ENCODE measurements at places on chromosomes 2 and 18.

- no peaks in the 10 kb centered on the region for H3K4me1 ChIP-seq
- no peak for DNase-seq
- H3K4me3 ChIP-seq = no peak overlapping the region
- no peak overlapping the region for H3K27ac ChIP-seq
- H3K36me3 ChIP-seq = no peaks in the 10 kb centered on the region
Measured at GRCh38 chr2:116809109-116809508, 1005.4 kb upstream of the DDX18 start.

DNA sequence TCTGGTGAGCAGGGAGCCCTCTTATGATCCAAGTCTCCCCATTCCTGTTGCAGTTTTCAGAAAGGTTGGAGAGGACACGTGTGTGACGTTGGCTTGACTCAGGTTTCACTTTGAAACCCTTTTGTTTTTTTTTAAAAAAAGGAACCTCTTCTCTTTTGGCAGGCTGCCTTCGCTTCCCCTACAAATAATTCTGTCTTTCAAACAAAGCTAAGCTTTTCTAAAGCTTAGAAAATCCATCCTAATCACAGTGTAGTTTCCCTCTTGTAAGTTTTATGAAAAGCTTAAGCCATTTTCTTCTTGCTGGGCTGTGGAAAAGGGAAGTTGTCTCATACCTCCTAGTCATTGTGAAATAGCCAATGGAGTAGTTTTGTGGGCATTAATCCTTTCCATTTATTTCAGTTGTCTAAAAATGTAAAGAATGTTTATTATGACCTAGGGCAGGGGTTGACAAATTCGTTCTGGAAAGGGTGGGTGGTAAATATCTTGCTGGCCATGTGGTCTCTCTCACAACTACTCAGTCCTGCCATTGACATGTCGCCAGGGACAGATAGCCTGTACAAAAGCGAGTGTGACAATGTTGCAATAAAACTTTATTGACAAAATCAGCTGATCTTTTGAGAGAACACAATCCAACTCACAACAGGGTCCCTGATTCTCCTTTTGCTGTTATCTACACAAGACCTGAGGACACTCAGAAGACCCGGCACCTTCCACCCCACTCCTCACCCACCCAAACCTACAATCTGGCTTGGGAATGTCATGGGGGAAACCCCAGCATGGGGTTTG, 878.8 kb downstream of the RNF144A start:
- peaks cover 28% of the 10 kb centered on the region for H3K4me1 ChIP-seq
- peak overlapping the region; percentile 29 for H3K4me3 ChIP-seq
- no peaks in the 10 kb centered on the region for H3K36me3 ChIP-seq
- H3K27me3 ChIP-seq = no peaks in the 10 kb centered on the region

GRCh38 chr2:219638217-219638947, 11.0 kb downstream of the SLC4A3 start:
- no peak for DNase-seq
- peaks cover 9% of the 10 kb centered on the region for H3K4me1 ChIP-seq
- H3K4me3 ChIP-seq = no peak overlapping the region
- H3K27me3 ChIP-seq = no peaks in the 10 kb centered on the region
- H3K27ac ChIP-seq = no peak overlapping the region

DNA sequence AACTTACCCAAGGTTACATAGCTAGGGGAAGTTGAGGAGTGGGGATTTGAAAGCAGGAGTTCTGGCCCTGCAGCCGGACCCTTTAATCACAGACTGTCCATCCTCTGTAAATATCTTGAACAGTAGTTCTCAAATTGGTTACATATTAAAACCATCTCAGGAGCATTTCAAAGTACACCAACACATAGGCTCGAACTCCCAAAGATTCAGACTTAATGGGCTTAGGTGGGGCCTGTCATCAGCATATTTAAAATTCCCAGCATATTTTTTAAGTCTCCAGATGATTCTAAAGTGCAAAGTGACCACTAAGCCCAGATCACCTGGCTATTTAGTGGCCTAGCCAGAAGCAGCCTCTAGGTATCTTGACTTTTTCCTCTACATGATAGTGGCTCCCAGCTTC, 192.2 kb downstream of the ZNF385B start:
- no peaks in the 10 kb centered on the region for H3K4me1 ChIP-seq
- DNase-seq = no peak
- no peaks in the 10 kb centered on the region for H3K36me3 ChIP-seq
- no peaks in the 10 kb centered on the region for H3K27me3 ChIP-seq
- no peak overlapping the region for H3K27ac ChIP-seq

DNA sequence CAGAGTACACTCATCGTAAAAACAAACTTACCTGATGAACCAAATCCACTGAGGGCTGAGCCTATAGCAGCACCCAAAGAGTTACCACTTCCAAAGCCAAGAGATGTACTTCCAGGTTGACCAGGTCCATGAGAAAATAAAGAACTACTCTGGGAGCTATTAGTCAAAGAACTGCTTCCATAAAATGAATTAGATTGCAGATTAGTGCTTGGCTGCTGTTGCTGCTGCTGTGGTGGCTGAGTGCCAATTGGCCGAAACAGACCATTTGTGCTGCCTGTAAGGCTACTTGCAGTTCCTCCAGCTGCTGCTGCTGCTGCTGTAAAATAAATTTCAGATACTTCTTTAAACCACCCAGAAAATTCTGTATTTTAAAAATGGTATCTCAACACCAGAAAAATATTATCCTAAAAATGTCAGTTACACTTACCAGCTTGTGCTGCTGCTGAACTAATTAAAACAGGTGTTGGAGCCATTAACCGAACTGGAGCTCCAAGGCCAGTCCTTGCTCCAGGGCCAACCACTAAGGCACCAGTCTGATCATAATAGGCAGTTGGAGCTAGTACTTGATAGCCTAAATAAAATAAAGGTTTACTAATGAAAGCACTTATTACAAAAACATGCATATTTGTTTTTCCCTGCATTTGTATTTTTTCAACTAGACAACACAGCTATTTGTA, 58.1 kb upstream of the SDC1 start:
- DNase-seq = no peak
- H3K27me3 ChIP-seq = no peaks in the 10 kb centered on the region
- peaks cover 84% of the 10 kb centered on the region for H3K36me3 ChIP-seq

DNA sequence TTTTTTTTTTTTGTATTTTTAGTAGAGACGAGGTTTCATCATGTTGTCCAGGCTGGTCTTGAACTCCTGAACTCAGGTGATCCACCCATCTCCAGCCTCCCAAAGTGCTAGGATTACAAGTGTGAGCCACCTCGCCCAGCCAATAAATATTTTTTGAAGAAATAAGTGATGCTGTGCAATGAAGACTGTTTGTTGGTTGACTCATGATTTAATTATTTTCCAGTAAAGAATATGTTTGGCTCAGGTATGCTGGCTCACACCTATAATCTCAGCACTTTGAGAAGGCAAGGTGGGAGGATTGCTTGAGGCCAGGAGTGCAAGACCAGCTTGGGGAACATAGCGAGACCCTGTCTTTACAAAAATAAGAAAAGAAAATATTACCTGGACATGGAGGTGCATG, 41.8 kb upstream of the LPIN2 start:
- H3K4me1 ChIP-seq = peaks cover 19% of the 10 kb centered on the region
- no peaks in the 10 kb centered on the region for H3K27me3 ChIP-seq
- no peak overlapping the region for H3K4me3 ChIP-seq
- no peak overlapping the region for H3K27ac ChIP-seq
- no peaks in the 10 kb centered on the region for H3K36me3 ChIP-seq

GRCh38 chr2:169734169-169734847, 676 bp downstream of the KLHL23 start:
- H3K4me3 ChIP-seq = peak overlapping the region; percentile 60
- H3K4me1 ChIP-seq = peaks cover 13% of the 10 kb centered on the region
- DNase-seq = no peak
- H3K36me3 ChIP-seq = no peaks in the 10 kb centered on the region
- H3K27me3 ChIP-seq = peaks cover 14% of the 10 kb centered on the region

DNA sequence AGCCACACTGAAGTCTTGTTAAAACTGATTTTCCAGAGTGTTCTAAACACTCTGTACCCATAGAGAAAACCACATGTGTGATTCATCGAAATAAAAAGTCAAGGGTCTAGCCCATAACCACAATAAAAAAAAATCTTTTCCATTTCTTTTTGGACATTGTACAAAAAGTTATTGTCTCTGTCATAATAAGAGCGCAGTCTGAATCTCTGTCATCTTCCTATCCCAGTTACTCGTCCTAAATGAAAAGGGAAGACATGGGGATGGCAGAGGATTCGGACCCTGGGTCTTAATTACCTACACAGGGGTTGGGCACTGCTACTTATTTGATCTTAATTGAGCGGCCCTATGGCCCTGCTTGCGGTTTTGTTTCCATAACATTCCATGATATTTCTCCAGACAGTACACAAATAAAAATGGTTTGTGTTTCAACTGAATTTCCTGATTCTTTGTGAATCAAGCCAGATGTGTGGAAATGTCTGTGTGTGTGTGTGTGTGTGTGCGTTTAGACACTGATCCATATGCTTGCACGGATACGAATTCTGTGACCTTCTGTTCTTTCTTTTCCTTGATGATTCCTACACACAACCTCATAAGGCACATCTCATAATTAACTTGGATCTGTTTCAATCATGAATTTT, 133.4 kb upstream of the SPATS2L start:
- no peaks in the 10 kb centered on the region for H3K4me1 ChIP-seq
- H3K36me3 ChIP-seq = no peaks in the 10 kb centered on the region
- no peak overlapping the region for H3K4me3 ChIP-seq
- no peak overlapping the region for H3K27ac ChIP-seq
- H3K27me3 ChIP-seq = no peaks in the 10 kb centered on the region

- no peaks in the 10 kb centered on the region for H3K4me1 ChIP-seq
- no peak overlapping the region for H3K27ac ChIP-seq
- no peak for DNase-seq
- H3K36me3 ChIP-seq = no peaks in the 10 kb centered on the region
- no peak overlapping the region for H3K4me3 ChIP-seq
- H3K27me3 ChIP-seq = peaks cover 78% of the 10 kb centered on the region
Measured at GRCh38 chr2:219525533-219526232, 11.4 kb downstream of the ASIC4 start.

DNA sequence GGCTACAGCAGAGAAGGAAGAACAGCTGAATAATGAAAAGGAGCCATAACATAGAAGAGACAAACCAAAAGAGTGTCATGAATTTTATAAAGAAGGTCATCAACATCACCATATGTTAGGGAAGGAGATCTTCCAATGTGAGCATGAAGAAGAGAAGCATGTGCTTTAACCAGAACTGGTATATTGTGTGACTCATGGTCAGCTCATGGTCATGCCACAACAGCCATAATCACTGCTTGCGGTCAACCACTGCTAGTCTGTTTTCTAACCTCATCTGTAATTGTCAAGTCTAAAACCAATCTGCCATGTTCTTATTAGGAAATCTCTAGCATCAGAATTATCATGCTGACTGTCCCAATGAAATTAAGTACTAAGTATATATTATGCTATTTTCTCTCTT, 204.1 kb upstream of the VRK2 start:
- no peaks in the 10 kb centered on the region for H3K27me3 ChIP-seq
- DNase-seq = no peak
- H3K4me1 ChIP-seq = no peaks in the 10 kb centered on the region
- no peak overlapping the region for H3K4me3 ChIP-seq

DNA sequence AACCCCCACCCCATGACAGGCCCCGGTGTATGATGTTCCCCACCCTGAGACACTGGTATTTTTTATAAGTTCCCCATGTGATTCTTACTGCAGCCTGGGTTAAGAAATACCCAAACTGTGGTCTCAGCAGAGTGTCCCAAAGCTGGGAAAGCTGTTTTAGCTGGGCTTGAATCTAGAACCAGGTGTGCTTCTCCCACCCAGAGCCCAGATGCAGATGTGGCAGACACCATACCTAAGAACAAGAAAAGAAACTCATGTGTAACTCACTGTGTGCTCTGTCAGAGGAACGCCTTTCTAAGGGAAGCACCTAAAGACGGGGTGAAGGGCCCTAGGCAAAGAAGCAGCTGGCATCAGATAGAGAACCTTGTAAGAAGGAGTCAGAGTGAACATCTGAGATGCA, 23.9 kb downstream of the DOK1 start:
- no peak overlapping the region for H3K4me3 ChIP-seq
- no peaks in the 10 kb centered on the region for H3K36me3 ChIP-seq
- H3K4me1 ChIP-seq = peaks cover 63% of the 10 kb centered on the region
- H3K27me3 ChIP-seq = no peaks in the 10 kb centered on the region
- H3K27ac ChIP-seq = peak overlapping the region; percentile 88

- DNase-seq = no peak
- H3K27me3 ChIP-seq = no peaks in the 10 kb centered on the region
- no peaks in the 10 kb centered on the region for H3K4me1 ChIP-seq
- no peak overlapping the region for H3K4me3 ChIP-seq
Measured at GRCh38 chr2:98634406-98635092, 26.2 kb downstream of the UNC50 start.

GRCh38 chr18:48193521-48194492, 215.4 kb downstream of the ZBTB7C start:
- H3K27ac ChIP-seq = no peak overlapping the region
- no peaks in the 10 kb centered on the region for H3K4me1 ChIP-seq
- DNase-seq = no peak
- no peaks in the 10 kb centered on the region for H3K36me3 ChIP-seq
- no peak overlapping the region for H3K4me3 ChIP-seq
- H3K27me3 ChIP-seq = peaks cover 5% of the 10 kb centered on the region

DNA sequence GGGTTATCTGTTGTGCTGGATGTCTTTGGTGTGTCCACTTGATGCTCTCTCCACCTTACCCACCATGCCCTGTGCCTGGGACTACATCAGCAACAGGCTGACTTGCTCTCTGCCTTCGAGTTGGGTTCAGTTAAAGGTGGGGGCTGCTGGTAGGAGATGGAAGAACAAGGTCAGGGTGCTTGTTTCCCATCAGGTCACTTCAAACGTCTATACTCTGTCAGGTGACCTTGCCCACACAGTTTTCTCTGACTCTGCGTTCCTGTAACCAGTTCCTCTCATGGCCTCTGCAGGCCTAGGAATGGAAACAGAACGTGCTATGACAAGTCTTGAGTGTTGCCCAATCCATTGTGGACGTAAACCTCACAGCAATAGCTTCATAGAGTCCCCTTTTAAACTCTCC, 38.4 kb upstream of the PAPOLG start:
- H3K4me1 ChIP-seq = no peaks in the 10 kb centered on the region
- H3K27ac ChIP-seq = no peak overlapping the region
- H3K36me3 ChIP-seq = no peaks in the 10 kb centered on the region

GRCh38 chr2:72956936-72957335, 39.6 kb downstream of the EMX1 start:
- H3K4me3 ChIP-seq = no peak overlapping the region
- peaks cover 49% of the 10 kb centered on the region for H3K36me3 ChIP-seq
- DNase-seq = peak; percentile 61
- H3K4me1 ChIP-seq = peaks cover 55% of the 10 kb centered on the region
- no peak overlapping the region for H3K27ac ChIP-seq
- H3K27me3 ChIP-seq = no peaks in the 10 kb centered on the region

- no peaks in the 10 kb centered on the region for H3K4me1 ChIP-seq
- no peak overlapping the region for H3K4me3 ChIP-seq
- H3K27me3 ChIP-seq = no peaks in the 10 kb centered on the region
- peaks cover 17% of the 10 kb centered on the region for H3K36me3 ChIP-seq
Measured at GRCh38 chr2:53952519-53952918, 18.3 kb downstream of the PSME4 start.

DNA sequence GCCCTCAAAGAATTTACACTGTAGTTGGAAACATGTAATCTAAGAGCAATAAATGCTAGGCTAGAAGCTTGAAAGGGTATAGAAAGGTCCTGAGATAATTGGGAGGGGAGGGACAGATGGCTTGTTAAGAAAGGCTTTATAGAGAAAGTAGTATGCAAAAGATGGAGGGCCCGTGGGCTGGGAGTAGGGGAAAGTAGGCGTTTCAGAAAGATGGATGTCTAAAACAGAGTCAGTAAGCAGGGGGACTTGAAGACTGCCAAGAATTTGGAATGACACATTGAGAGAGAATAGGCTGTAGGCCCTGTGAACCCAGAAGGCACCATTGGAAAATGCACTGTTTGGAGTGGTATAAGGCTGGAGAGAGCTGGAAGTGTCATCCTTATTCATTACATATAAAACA, 822 bp downstream of the PSMG2 start:
- no peak for DNase-seq
- H3K36me3 ChIP-seq = peaks cover 30% of the 10 kb centered on the region
- H3K27me3 ChIP-seq = no peaks in the 10 kb centered on the region
- peak overlapping the region; percentile 95 for H3K27ac ChIP-seq
- H3K4me3 ChIP-seq = peak overlapping the region; percentile 84

Measured in CD14-positive monocyte (primary cell).